Fibroblast of the aortic adventitia (primary cell): ENCODE measurements at places on chromosomes 2 and 18.

- DNase-seq: peak; percentile 45
Measured at GRCh38 chr2:180730976-180731375, 249.4 kb upstream of the UBE2E3 start.

DNA sequence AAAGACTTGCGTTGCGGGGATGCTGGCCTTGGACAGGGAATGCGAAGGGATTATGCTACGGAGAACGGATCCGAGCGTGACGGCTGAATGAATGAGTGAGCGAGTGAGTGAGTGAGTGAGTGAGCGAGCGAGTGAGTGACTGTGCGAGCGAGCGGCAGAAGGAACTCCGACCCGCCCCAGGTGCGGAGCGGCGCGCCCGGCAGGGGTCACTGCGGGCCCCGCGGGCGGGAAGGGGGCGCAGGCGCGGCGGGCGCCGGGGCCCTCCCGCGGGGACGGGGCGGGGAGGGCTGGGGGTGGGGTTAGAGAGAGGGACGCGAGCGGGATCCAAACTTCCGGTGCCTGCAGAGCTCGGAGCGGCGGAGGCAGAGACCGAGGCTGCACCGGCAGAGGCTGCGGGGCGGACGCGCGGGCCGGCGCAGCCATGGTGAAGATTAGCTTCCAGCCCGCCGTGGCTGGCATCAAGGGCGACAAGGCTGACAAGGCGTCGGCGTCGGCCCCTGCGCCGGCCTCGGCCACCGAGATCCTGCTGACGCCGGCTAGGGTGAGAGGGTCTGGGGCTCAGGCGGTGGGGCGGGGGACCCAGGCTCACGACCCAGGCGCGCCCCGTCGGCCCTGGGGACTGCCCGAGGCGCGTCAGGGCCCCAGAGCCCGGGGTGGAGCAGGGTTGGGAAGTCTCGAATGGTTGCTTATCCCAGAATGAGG is at the start of gene ITM2C:
Gene ITM2C (plus strand): TSS at position 338 of the 702 bp plus-strand sequence. CDS start 84 bp downstream, at position 422.
- peak; percentile 43 for DNase-seq

DNA sequence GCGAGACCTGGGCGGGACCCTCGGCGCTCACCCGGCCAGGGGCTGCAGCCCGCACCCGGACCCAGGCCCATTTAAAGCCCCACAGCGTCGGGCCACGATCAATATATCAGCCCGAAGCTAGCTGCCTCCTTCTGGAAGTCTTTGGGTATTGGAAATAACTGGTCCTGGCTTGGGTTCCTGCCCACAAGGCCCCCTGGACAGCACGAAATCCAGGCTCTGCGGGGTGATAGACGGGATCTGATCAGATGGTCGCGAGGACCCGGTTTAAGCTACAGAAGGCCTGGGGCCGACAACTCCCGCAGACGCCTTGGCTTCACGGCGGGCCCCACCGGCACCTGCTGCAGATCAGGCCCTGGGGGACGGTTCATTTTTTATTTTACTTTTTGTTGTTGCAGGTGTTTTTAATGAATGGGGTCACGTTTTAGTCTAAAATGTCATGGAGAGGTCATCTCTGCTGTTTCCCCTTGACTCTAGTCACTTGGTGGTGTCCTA is 362 bp upstream of the PSTPIP2 start:
- DNase-seq: peak; percentile 19

DNA sequence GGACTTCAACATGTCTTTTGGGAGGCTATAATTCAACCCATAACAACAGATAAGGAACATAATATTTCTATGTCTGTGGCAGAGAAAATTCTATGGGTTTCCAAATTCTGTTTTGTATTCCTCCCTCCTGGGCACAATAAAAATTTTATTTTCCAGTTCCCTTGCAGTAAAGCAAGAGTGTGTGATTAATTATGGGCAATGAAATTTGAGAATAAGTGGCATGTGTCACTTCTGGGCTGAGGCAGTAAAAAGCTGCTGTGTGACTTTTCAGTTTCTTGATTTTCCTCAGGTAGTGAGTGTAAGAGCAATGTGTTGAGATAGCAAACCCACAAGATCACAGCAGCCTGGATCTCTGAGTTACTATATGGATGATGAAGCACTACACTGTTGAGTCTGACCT is 216.4 kb downstream of the MEIS1 start:
- no peak for DNase-seq

DNA sequence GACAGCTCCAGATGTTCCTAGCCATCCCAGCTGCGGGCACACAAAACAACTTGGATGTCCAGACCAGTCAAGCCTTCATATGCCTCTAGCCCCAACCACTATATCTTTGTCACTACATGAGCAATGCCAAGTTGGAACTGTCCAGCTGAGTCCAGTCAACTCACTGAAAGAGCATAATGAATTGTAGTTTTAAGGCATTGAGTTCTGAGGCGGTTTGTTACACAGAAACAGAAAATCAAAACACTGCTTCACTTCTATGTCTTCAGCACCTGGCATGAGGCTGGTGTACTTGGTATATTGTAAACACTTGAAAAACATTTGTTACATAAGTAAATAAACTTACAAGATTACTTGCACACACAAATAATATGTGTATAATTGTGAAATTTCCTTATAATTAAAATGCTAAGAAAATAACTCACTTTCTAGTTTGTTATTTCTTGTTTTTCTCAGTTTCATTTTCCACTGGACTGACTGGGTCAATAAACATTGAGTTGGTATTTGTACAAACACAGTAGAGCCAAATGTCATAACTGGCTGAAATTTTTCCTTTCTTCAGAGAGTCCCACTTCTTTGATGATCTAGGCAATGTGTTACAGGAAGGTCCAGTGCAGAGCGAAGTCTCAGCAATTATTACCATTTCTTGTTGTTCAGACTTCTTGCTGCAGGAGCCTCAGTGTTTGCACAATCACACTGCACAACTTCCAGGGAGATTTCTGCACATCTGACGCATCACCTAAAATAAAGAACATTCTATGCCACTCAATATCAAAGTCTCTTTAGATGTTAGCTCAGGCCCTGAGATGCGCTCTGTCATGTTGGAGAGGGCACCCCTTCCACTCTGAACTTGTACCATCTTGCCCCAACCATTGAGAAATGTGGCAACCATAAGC is 38.2 kb upstream of the DPP4 start:
- DNase-seq: no peak

- no peak for DNase-seq
Measured at GRCh38 chr2:46958431-46959017, 42.9 kb upstream of the MCFD2 start.

- DNase-seq: peak; percentile 1
Measured at GRCh38 chr2:239819974-239820555, 205.1 kb downstream of the NDUFA10 start.

DNA sequence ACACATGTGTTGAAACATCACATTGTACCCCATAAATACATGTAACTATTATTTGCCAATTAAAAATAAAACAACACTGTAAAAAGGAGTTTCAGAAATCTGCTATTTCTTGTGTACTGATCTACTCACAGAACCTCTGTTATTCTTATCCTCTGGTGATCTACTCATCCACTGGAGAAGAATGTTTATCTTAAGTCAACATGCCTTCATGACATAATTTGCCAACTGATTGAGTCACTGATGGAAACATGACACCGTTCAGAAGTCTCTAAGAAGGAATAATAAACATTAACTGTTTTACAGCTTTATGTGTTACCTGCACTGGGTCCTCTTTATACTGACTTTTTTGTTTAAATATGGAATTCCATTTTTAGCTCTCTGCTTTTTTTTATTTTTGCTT is 555.2 kb downstream of the DCDC2C start:
- DNase-seq: no peak

DNA sequence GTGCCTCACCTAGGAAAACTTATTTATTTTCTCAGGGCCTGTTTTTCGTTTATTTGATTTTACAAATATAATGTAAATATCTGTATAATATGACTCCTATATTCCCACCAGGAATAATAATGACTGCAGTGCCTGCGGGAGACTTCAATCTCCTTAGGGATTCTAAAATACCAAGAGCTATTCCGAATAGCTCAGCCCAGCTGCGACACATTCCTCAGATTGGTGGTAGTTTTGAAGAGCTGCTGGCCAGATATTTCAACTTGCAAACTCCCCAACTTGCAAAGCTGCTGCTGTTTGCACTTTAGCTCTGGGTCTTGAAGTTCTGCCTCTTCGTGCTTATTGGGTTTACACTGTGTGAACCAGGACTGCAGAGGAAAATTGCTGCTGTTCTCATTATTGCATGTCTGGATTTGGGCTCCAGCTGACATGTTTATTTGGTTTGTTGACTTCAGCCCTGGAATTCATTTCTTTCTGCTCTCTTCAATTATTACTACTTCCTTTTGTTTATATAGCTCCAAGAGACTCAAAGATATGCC is 480.2 kb upstream of the CHST9 start:
- no peak for DNase-seq

- DNase-seq: no peak
Measured at GRCh38 chr2:179642462-179642861, 218.9 kb downstream of the ZNF385B start.

DNA sequence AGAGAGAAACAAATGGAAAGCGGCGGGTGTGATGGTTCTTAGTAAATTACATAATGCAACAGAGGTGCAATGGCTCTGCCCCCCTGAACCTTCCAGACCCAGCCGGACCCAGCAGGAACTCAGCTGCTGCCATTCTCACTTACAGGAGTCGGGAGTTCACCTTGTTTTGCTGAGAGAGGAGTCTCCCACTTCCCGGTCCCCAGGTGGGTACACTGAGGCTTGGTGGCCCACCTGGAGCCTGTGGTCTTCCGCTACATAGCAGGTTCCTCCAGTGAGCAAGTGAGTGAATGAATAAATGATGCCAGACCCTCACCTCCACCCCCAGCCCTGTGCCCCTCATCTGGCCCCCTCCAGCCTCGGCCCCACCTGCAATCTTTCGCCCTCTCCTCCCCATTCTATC is 11.2 kb downstream of the BIN1 start:
- DNase-seq: no peak

- DNase-seq: peak; percentile 70
Measured at GRCh38 chr18:44098551-44099098, 582.1 kb upstream of the SETBP1 start.

DNA sequence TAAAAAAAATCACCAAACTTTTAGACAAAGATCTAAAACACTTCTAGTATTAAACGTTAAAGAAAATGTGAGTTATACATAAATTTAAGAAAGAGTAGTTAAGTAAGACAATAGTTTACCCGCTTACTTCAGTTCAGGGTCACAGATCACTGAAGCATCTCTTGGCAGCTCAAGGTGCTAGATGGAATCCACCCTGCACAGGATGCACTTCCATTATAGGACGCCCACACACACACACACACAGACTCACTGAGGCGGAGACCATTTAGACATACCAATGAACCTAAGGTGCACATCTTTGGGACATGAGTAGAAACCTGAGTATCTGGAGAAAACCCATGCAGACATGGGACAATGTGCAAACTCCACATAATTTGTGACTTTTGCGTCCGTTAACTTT is 630.6 kb upstream of the ZNF804A start:
- DNase-seq: no peak

- DNase-seq: peak; percentile 62
Measured at GRCh38 chr2:85648619-85649018, 19.4 kb downstream of the SFTPB start.

- no peak for DNase-seq
Measured at GRCh38 chr2:44269831-44270230, 5.4 kb upstream of the SLC3A1 start.

GRCh38 chr2:71603311-71603811 is 150.0 kb downstream of the DYSF start:
- DNase-seq: no peak

DNA sequence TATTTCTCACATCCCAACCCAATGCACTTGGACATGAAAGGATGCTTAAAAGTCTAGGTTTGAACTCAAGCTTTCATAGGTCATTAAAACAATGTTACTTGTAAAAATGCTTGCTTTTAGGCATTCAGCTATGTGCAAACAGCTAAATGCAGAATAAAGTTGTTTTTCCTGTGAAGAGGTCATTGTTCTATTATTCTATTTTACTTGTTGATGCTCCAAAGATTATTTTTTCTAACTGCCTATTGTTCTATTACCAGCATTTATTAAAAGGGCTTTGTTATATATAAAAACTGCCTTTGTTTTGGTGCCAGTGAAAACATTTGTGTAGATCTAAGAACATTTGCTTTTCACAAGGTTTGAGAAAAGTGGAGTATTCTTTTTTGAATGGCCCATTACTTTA is 49.4 kb downstream of the TMEM178A start:
- DNase-seq: no peak

DNA sequence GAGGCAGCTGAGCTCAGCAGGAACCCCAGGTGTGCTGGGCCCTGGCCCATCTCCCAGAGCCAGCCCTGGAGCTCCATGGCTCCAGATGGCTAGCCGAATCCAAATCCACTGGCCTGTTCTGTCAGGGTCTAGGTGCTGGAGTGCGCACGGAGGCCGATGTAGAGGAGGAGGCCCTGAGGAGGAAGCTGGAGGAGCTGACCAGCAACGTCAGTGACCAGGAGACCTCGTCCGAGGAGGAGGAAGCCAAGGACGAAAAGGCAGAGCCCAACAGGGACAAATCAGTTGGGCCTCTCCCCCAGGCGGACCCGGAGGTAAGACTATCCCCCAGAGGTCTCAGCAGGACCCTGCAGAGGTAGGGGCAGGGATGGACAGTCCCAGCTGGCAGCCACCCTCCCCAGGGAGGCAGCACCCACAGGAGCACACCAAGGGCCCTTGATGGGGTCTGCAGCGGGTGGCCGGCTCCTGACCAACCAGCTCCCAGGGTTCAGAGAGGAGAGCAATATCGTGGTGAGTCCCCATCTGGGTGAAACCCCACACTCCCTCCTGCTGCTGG is 26.1 kb upstream of the PRLH start:
- DNase-seq: no peak

DNA sequence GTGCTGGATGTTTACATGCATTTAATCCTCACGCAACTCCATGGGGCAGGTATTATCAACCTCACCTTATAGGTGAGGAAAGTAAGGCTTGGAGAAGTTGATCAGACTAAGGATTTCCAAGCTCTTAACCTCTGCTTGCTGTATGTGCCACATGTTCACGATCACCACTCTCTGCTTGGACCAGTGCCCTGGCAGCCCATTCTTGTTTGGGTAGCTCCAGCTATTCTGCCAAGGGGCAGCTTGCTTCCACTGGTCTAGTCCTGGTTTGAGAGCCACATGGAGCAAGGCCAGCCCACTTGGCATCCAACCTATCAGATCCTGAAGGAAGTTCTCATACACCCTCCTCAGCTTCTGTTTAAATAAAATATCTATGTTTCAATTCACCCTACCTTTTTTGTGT is 14.3 kb downstream of the PLB1 start:
- peak; percentile 12 for DNase-seq

- no peak for DNase-seq
Measured at GRCh38 chr2:109200616-109201464, 71.8 kb downstream of the SH3RF3 start.

DNA sequence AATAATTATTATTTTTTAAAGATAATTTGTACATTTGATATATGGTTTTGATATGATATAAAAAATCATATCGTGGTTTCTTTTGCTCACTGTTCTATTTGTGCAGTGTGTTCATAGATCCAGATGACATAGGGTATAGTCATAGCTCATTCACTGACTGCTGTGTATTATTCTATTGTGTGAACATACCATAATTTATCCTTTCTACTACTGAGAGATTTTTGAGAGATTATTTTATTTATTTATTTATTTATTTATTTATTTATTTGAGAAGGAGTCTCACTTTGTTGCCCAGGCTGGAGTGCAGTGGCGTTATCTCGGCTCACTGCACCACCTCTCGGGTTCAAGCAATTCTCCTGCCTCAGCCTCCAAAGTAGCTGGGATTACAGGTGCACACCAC is 39.0 kb downstream of the FER1L5 start:
- no peak for DNase-seq
